ENCODE measurements at places on chromosomes 1 and 21.

GRCh38 chr21:46424621-46425020, 34.1 kb upstream of the DIP2A start:
- DNase-seq: no peak

DNA sequence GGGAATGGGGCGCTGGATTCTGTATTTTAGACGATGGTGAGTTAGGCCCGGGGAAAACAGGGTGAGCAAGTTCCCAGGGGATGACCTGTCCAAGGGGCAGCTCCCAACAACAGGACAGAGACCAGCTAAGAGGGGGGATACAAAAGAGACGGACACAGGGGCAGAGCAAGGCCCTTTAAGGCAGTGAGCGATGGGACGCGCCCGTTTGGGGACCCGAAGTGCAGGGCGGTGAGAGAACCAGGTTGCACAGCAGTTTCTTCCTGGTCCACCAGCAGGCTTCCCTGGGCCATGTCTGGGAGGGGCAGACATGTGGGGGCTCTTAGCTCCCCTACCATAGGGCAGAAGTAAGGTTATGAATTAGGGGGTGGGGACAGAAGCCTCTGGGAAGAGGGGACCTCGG, 22.0 kb downstream of the INAVA start:
- DNase-seq: no peak

DNA sequence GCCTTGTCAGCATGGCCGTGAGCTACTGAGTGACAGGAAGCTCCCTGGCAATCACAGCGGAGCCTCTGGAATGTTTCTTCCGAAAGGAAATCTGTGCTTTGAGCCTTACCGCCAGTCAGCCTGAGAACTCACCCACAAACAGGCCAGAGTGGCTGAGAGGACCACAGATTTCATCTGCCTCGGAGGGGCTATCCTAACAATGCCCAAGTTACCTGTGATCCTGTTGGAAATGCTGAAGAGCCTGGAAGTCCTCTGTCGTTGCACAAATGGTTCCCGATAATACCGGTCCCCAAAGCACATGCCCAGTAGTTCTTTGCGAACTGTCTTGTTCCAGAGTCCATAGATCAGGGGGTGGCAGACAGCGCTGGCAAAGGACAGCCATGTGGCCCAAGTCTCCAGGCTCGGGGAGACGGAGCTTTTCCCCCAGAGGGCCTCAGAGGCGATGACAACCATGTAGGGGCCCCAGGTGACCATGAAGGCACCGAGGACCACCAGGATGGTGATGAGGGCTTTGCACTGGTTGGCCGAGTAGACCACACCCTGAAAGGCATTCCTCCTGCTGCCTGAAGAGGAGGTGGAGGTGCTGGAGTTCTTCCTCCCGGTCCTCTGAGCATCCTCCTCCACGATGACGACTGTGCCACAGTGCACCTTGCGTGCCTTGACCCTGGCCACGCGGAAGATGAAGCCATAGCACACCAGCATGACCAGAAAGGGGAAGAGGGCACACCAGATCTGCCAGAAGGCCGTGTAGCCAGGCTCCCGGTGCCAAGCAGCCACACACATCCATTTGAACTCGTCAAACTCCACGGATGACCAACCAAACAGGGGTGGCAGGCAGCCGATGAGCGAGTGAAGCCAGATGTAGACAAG, 40.2 kb downstream of the GPR161 start:
- no peak for DNase-seq

- no peak for DNase-seq
Measured at GRCh38 chr1:104624538-104624937, 874.8 kb downstream of the AMY1C start.

DNA sequence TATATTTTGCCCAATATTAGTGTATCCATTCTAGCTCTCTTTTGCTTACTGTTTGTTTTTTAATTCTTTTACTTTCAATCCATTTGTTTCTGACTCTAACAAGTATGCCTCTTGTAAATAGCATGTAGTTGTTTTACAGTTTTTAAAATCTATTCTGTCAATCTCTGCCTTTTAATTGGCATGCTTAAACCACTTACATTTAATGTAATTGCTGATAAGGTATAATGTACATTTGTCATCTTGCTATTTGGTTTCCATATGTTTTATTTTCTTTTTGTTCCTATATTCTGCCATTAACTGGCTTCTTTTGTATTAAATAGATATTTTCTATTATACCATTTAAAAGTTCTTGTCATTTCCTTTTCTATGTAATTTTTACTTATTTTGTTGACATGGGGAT, 16.2 kb upstream of the MAB21L3 start:
- DNase-seq: no peak

DNA sequence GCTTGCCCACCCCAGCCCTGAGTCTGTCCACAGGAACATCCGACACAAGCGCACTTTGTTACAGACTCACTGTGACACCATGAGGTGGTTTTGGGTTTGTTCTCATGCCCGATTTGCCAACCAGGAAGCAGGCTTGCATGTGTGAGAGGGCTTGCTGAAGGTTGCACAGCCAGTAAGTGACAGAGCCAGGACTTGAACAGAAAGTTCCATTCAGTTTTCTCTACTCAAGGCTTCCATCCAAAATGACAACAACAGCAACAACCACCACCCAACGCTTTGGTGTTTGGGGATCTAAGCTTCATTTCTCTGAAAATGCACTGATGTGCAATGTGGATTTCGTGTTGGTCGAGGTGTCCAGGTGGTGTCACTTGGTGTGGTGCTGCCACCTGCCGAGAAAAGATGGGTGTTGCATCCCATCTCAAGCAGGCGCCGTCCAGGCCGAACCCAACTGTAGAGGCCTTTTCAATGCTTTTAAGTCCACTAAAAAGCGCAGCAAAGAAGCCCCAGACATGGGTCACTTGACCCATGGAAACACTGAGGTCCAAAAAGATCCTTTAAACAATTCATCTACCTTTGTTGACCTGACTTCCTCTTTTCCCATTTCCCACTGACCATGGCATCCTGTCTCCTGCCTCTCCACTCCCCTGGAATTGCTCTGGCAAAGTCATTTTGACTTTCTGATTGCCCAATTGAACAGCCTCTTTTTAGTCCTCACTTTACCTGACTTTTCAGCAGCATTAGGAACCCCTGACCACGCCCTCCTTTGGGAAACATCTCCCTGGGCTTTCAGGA, 12.2 kb downstream of the CITED4 start:
- DNase-seq: peak; percentile 62

- DNase-seq: no peak
Measured at GRCh38 chr21:42654179-42654912, 925 bp downstream of the PDE9A start.

DNA sequence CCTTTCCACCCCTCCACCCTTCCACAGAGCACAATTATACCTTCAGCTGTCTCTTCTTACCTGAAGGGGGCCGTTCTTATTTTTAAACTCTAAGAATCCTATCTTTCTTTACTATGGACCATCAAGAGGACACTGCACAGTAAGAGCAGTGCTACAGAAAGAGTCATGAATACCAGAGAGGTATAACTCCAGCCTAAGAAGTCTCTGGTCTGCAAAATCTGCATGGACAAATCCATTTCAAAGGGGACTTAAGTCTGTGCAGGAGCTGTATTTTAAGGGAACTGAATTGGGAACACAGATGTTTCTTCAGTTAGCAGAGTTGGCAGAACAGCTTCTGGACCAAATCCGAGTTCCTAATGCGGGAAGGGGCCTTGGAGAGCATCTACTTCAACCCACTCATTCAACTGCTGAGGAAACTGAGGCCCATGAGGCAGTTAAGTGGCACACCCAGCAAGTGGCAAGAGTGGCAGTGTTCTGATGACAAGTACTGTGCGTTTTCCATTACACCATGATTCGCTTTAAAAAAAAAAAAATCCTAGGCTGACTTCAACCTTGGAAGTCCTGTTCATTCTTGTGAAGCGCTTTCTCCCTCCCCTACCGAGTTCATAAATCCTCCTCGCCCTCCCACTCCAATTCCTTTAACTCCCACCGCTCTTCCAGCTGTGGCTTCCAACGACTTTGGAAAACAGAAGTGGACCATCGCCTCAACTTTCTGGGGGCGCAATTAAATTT, 1.8 kb downstream of the PLPP3 start:
- DNase-seq: no peak

- no peak for DNase-seq
Measured at GRCh38 chr1:61343734-61344420, 261.5 kb downstream of the NFIA start.

GRCh38 chr21:46294647-46295176, 8.6 kb downstream of the YBEY start:
- DNase-seq: peak; percentile 29

DNA sequence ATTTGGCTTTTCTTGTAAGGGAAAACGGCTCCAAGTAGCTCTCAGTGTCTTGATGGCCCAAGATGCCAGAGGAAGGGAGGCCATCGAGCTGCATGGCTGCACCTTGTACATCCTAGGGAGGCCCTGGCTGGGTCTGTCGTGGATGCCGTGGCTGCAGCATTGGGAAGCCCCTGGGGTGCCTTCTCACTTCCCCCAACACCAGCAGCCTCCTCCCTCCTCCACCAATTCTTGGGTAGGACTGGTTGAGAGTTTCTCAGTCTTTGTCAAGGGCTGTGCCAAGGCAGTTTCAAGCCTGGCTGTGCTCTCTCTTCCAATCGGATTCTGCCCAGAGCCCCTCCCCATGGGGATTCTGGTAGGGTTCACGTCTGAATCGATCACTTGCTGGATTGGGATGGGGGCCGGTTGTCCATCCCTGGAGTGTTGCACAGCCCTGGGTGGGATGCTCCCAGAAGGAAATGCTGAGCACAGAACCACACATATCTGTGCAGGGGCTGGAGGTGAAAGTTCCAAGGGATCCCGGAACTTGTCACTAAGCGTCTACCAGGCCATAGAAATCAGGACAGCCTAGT, 14.0 kb upstream of the SPSB1 start:
- no peak for DNase-seq

DNA sequence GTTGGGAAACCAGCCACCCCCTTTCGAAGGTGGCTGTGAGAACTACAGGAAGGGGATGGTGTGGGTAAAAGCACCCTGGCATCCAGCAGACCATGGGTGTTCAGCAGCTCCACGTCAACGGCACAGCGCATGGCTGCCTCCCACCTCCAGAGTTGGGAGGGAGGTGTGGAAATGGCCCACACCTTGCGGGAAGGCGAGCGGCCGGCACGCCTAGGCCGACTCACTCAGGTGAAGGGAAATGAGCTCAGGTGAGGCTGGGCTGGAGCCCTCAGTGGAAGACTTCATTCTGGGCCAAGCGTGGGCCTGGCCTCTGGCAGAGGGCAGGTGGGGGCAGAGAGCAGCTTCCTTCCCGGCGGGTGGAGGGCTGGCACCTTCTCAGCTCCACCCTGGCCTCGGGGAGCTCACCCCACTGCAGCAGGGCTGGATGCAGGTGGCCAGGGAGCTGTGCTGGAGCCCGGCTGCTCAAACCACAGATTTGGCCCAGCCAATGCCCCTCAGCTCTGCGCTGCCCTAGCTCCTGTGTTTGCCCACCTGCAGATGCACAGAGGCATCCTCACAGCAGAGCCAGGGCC, 24.8 kb upstream of the ALDH4A1 start:
- no peak for DNase-seq

DNA sequence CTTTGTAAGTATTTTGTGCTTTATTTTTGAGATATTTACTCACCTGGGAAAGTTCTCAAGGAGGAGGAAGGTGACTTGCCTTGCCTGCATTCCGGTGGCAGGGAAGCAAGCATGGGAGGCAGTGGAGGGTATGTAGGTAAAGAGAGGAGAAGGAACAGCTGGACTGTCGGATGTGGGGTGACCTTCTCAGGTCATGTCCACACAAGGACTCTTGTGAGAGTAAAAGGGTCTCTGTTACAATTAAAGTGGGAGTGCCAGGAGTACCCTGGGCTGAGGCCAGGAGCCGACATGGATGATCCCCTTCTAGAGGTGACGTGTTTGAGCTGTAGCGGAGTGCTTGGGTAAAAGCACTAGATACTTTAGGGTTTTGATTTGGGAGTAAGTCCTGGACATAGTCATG, 25.0 kb downstream of the UBE4B start:
- DNase-seq: no peak

DNA sequence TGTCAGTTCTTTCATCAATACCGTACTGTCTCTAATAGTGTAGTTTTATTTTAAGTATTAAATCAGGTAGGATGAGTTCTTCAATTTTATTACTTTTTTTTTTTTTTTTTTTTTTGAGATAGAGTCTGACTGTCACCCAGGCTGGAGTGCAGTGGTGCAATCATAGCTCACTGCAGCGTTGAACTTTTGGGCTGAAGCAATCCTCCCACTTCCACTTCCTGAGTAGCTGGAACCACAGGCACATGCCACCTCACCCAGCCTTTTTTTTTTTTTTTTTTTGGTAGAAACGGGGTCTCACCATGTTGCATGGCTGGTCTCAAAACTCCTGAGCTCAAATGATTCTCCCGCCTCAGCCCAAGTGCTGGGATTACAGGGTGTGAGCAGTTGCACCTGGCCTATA, 44.3 kb downstream of the INAVA start:
- DNase-seq: no peak

Measured in left ventricle myocardium inferior (tissue), 1 donor.